ENCODE measurements at places on chromosomes 2 and 18.
A peak's percentile ranks its signal among the peaks of the same experiment; 100 is the strongest.

- DNase-seq, result no peak
Measured at GRCh38 chr2:167637741-167638140, 609.7 kb downstream of the STK39 start.

- DNase-seq, result peak; percentile 45
Measured at GRCh38 chr18:79687806-79688205, 8.2 kb downstream of the CTDP1 start.

- no peak for DNase-seq
Measured at GRCh38 chr18:7678801-7679200, 111.7 kb downstream of the PTPRM start.

- DNase-seq, result no peak
Measured at GRCh38 chr18:75916624-75916982, 489.1 kb upstream of the SMIM21 start.

GRCh38 chr2:159249990-159250715 is 36.4 kb downstream of the WDSUB1 start:
- peak; percentile 7 for DNase-seq

DNA sequence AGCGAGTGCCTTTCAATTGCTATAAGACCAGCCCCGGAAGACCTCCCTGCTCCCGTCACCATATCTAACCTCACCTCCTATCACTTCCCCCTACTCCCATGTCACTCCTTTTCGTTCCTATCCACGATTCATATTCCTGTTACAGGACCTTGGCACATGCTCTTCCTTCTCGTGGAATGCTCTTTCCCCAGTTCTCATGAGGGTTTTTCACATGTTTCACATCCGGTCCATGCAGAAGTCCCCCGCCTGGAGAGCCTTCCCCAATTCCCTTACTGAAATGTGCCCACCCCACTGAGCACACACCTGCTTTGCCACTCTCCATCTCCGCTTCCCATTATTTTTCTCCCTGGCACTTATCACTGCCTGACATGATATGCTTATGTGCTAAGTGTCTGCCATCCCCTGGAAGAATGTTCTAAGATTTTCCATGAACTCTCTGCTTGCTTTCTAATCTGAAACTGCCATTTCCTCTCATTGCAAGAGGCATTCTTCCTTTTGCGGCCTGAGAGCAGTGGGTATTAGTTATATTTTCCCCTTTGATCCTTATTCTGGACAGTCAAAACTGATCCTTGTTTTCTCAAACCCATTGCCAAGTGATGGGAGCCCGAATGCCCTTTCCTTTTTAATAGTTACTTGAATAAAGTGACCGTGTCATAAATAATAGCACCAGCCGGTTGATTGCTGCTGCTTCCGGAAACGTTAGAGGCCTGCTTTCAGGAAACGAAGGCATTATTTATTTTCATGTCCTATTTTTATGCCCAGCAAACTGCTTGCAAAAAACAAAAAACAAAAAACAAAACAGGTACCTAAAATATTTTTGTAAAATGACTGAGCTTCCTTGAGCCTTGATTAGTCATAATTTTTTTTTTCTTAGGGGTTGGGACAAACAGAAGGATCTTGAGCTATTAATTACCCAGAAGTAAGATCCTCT is 127.9 kb downstream of the ZNF532 start:
- no peak for DNase-seq

- DNase-seq, result peak; percentile 40
Measured at GRCh38 chr18:6414118-6414722, 491 bp downstream of the L3MBTL4 start.

DNA sequence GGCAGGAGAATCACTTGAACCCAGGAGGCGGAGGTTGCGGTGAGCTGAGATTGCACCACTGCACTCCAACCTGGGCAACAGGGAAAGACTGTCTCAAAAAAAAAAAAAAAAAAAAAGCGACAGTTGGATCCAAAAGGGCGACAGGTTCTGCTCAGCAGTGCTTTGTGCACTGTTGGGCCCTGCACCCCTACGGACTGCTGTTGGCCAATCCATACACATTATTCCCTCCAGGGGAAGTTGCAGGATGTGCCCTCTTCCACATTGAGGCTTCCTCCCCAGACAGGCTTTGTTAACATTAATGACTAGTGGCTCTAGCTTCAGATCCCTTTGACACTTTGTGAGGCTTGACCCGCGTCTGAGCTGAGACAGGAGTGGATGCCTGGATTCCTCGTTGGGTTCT is 9.4 kb downstream of the NT5DC4 start:
- no peak for DNase-seq

GRCh38 chr2:129913695-129914495 is 65.6 kb upstream of the RAB6C start:
- no peak for DNase-seq

Data from activated CD4-positive, alpha-beta T cell treated with anti-CD3 and anti-CD28 coated beads, Interleukin-10, Interleukin-2, amounts not matched to agents 100 ng/mL and 50 ng/mL, durations not matched to agents 16 hours and 8 hours (primary cell).